ENCODE measurements at places on chromosomes 5 and 9. TPM values are rescaled to one million over a fixed set of nuclear protein-coding genes. Genes with fewer than 3 reads are reported as not detected.

DNA sequence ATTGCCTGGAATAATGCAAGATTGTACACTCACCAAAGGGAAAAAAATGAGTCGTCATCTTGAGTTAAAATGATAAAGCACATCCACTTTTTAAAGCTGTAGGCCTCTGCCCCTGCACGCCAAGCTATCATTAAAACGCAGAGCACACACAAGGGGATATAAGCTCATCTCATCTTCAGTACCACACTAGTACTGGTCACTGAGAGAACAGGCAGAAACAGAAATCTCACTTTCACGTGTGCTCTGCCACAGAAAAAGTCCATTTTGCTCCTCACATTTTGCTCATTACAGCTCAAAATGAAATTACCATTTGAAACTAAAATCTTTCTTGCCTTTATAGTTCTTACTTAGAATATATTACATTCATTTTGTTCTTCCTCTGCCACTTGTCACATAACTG lies 99.2 kb upstream of the SLC30A5 start:
- no peak for DNase-seq

DNA sequence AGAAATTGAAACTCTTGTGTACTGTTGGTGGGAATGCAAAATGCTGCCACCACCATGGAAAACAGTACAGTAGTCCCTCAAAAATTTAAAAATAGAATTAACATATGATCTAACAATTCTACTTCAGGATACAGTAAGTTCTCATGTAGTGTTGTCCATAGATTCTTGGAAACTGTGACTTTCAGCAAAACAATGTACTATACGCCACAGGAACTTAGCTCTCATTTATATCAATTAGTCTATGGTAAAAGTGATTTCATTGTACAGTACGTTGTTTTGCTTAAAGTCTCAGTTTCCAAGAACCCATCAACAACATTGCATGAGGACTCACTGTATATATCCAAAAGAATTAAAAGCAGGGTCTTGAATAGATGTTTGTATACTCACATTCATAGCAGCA lies 233.5 kb upstream of the GAS1 start:
- no peak for DNase-seq

- DNase-seq, result no peak
Observed at GRCh38 chr5:169114466-169115065, 186.4 kb downstream of the SLIT3 start.

- no peak for DNase-seq
Observed at GRCh38 chr5:179171816-179172745, 111.9 kb downstream of the ZNF354C start.

GRCh38 chr9:11742471-11742870 lies 950.7 kb upstream of the TYRP1 start:
- DNase-seq, result no peak

GRCh38 chr9:92760494-92760893 lies 4.1 kb downstream of the BICD2 start:
- DNase-seq, result no peak

DNA sequence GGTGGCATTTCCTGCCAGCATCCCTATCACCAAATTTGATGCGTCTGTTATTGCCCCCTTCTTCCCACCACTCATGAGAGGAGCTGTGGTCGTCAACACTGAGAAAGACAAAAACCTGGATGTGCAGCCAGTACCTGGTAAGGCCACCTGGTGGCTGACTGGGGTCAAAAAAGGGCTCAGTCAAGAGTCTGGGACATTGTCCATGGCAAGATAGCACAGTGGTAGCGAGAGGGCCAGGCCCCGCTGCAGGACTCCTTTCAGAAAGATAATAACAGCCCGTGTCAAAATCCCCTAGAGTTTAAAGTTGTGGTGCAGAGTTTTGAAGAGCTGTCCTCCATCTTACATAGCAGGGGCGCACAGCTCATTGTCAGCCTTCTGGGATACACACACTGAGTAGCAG lies 40.8 kb downstream of the CSF1R start:
- no peak for DNase-seq

DNA sequence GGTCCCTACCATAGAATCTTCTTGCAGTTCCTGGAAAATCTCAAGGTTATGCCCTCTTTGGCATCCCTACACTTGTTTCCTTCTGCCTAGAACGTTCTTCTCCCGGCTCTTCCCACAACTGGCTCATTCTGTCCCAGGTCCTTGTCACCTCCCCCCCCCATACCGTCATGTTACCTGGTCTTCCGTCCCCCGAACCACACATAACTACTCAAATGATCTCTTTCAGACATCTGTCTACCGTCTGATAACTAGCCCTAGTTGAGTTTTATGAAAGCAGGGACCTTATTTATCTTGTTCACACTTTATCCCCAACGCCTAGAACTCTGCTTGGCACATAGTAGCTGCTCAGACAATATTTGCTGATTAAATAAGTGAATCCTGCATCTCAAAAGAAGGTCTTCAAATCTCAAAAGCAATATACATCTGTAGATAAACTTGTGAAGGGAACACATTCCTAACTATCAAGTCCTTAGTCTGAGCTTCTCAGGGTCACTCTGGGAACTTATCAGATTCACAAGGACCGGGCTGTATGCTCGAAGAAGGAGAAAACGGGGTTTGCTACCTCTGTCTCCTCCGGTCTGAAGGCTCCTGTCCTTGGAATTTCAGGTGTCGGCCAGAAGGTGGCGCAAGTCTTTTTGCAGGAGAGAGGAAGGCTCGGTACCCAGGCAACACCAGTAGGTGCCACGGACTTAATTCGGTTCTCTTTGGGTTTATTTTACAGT lies 30.0 kb downstream of the LCP2 start:
- DNase-seq, result peak; percentile 32

DNA sequence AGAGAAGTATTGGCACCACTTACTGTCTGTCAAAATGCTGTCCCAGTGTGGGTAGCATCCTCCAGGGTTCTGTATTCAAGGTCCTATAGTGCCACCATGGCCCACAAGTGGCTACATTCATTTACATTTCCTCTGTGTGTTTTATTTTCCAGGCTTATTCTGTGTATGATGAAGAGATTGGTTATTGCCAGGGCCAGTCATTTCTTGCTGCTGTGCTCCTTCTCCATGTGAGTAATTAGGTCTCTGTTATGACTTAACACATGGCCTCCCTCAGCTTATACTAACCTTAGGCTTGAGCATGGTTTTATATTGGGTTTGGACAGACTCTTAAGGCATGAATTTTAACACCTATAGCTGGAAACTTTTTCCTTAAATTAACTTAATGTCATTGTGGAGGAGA lies 36.7 kb downstream of the GPR21 start:
- no peak for DNase-seq

DNA sequence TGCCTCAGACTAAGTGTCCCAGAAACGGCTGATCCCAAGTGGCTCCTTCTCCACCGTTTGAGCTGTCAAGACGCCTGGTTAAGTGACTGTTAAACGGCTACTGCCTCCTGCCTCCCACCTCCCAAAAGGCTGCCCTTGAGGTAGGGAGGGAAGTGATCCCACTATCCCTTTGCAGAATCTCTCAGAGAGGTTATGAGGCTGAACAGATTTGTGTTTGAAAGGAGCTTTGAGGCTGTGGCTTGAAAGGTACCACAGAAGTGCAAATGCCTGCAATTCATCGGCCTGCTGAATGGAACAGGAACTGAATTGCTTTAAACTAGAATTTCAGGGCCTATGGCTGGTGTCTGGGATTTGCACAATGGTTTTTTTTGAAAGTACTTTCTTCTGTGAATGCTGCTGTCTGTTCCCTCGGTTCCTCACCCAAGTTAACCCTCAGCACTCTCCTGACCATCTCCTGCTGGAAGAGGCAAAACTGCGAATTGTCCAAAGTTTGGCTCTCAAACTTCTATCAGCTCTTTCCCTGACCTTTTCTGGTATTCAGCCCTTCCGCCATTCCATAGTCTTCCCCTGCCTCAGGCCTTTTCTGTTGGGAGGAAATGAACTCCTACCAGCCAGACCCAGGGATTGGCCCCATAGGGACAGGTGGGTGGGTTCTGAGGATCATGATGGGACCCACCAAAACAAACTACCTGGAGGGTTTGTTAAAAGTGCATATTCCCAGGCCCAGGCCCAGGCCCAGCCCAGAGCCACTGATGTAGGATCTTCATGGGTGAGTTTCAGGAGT lies 453.3 kb downstream of the KDM4C start:
- no peak for DNase-seq

- DNase-seq, result no peak
Observed at GRCh38 chr5:1760231-1760630, 39.4 kb downstream of the MRPL36 start.

DNA sequence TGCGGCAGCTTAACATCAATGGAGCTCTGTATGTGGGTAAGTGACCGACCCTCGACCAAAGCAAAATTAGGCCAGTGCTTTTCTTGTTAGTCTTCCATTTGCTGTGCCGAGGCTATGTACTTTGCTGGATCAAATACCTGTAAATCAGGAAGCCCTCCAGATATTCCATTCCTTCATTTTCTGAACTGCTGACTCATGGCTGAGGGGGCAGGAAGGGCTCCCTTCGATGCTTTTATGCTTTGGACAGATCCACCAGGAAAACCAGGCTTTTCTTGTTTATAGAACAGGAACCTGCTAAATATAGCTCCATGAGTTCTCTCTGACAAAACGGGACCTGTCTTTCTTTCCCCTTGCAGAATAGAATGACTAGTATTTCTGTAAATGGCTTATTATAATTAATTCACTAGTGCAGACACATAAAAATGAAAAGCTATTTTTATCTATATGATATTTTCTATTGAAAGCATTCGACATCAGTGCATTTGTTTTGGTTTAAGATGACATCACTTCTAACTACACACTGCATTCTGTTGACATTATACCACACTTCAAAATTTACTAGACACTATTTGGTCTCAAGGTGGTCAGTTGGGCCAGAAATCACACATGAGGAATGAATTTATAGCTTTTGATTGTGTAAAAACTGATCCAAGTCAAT lies 93.3 kb downstream of the LIFR start:
- DNase-seq, result no peak

Gene LTC4S
- 2.9 TPM for polyA plus RNA-seq

Gene GZMA
- 14.9 TPM for polyA plus RNA-seq

Gene FNIP1
- polyA plus RNA-seq, result 21.9 TPM

Data from large intestine (tissue), 12 donors.